ENCODE measurements at places on chromosomes 13 and 19. TPM values are rescaled to one million over a fixed set of nuclear protein-coding genes. Genes with fewer than 3 reads are reported as not detected.
A peak's percentile ranks its signal among the peaks of the same experiment; 100 is the strongest.

GRCh38 chr13:37954191-37954590 lies 84.6 kb upstream of the TRPC4 start:
- DNase-seq, result no peak

DNA sequence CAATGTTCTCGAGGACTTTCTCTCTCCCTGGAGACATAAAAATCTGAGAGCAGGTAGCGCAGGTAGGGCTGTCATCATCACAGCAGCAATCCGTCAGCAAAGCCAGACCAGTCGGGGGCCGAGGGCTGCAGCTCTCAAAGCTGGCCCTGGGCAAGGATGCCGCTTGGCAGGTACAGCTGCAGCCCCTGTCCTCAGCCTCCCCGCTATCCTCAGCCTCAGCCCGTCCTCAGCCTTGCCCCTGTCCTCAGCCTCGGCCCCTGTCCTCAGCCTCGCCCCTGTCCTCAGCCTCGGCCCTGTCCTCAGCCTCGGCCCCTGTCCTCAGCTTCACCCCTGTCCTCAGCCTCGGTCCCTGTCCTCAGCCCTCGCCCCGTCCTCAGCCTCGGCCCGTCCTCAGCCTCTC lies 10.9 kb downstream of the C13orf46 start:
- peak; percentile 58 for DNase-seq

GRCh38 chr19:38661996-38662395 lies 14.5 kb downstream of the ACTN4 start:
- DNase-seq, result no peak

DNA sequence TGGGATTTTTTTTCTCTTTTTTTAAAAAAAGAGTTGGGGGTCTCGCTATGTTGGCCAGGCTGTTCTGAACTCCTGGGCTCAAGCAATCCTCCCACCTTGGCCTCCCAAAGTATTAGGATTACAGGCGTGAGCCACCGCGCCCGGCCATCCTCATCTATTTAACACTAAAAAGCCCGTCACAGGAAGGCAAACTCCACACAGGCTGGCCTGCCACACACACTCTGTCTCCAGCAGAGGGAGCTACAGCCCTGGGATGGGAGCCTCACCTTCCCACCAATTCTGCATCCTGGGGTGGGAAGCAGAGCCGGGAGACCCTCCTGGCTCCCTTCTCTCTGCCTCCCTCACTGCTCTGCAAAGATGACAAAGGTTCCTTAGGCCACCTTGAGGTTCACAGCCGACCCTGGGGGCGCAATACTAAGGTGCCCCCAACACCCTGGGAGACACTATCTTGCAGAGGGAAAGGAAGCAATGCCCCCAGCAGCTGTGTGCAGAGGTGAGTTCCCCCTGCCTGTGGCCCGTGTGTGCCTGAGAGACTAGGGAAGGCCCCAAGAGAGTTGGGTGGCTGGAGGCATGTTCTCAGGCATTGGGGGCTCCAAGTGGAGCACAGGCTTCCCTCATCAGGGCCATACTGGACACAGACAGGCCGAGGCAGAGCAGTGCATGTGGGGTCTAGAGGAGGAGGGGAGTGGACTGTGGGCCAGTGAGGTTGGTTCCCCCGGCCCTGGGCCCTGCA lies 27.4 kb upstream of the TIMM44 start:
- DNase-seq, result no peak

- no peak for DNase-seq
These were observed 68.4 kb upstream of the KCTD4 start for GRCh38 chr13:45269204-45269603.

DNA sequence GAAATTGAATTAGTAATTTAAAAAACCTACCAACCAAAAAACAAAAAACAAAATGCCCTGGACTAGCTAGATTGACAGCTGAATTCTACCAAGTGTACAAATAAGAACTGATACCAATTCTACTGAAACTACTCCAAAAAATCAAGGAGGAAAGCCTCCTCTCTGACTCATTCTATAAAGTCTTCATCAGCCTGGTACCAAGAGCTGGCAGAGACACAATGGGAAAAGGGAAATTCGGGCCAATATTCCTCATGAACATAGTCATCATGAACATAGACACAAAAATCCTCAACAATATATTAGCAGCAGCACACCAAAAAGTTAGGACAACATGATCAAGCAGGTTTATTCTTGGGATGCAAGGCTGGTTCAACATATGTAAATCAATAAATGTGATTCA lies 2667.7 kb upstream of the PCDH20 start:
- no peak for DNase-seq

- no peak for DNase-seq
These were observed 70.2 kb downstream of the SOX1 start for GRCh38 chr13:112137144-112137543.

GRCh38 chr13:39870197-39870747 lies 214.8 kb downstream of the COG6 start:
- no peak for DNase-seq

DNA sequence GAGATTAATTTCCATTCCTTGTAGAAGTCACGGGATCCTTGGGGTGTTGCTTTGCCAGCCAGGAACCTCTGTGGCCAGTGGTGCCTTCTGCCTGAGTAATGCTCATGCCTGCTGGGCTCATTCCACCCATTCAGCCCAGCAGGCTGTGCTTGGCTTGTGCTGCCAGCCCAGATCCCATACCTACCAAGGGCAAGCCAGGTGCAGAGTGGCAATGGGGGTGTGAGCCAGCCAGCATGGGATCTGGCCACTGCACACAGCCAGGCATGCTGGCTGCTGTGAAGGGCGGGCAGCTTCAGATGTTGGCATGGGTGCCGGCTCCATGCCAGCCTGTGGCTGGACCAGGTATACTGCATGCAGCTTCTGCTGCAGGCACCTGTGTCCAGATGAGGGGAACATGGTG lies 42.5 kb downstream of the WDFY2 start:
- DNase-seq, result no peak

GRCh38 chr19:29985196-29985595 lies 43.2 kb downstream of the URI1 start:
- DNase-seq, result no peak

- peak; percentile 60 for DNase-seq
These were observed 127.7 kb downstream of the COL4A1 start for GRCh38 chr13:110179116-110179856.

DNA sequence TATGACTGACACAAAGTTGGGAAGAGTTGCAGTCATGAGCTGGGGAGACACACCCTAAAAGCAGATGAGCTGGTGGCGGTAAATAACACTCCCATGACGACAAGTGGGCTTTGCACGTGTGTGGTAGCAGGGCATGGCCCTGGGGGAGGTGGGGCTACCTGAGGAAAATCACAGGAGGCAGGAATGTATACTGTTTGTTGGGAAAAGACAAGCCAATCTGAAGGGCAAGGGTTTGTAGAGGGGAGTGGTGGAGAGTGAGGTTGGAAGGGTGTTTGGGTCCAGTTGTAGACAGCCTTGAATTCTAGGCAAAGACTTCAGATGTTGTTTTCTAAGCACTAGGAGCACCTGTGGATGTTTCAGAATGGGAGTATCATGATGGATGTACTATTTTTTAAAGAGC lies 151.6 kb downstream of the TM9SF2 start:
- no peak for DNase-seq

DNA sequence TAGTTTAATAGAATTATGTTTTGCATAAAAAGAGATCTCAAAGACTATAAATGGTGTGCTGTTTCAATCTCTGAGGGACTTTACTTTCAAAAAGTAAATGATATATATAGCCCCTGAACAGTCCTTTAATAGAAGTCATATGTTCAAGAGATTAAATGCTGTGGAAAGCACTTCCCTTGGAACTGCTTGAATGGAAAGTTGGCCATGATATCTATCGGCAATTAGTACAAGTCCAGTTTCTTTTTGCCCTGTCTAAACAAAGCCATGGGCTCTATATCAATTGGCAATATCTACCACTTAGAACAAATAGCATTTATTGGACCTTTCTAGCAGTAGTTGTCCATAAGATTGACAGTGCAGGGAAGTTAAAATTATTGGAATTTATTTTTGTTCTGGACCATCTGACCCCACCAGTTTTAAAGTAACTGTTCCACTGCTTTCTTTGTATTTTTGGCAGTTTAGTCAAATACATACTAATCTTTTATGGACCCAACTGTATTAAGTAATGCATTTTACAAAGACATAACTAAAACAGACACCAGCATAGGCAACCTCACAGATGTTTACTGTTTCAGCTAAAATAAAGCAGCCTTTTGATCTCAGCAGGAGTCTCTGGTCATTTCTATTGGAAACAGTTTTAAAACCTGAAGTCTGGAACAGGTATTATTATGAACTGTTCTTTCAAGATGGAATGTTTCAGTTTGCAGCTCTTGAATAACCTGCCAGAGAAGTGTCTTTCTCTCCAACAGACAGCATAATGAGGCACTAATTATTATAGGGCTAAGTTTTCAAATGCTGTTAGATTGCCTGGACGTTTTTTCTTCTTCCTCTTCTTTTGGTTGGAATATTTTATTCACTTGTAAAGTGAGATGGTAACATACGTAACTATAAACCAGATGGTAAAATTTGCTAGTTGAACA lies 282.6 kb downstream of the DCLK1 start:
- no peak for DNase-seq

- no peak for DNase-seq
These were observed 52.6 kb upstream of the RCBTB2 start for GRCh38 chr13:48585456-48585840.

DNA sequence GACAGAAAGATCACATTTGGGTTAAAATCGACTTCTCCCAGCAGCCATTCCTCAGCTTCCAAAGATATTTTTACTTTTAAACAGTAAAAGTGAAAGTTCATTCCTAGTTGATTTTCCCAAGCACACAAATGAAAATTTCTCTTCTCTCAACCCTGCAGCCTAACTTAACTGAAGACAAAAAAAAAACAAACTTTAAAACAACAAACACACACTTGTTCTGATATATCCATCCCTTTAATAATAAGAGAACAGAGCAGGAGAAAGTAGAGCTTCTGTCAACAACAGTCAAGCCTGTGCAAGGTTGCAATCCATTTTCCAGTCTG lies 72.9 kb downstream of the STK24 start:
- no peak for DNase-seq

The ADGRE1 gene
- not detected for total RNA-seq

The SETDB2 gene
- 12.5 TPM for total RNA-seq

The SIGLEC12 gene
- not detected for total RNA-seq

The LGALS14 gene
- not detected for total RNA-seq

The UGGT2 gene
- 32.7 TPM for total RNA-seq

The F2RL3 gene
- 1.9 TPM for total RNA-seq

The FPR3 gene
- total RNA-seq, result 1.9 TPM

The CCDC8 gene
- total RNA-seq, result 5.8 TPM

All from sigmoid colon (tissue), 7 donors.